ENCODE measurements at places on chromosomes 2 and 18.

- DNase-seq = no peak
Observed at GRCh38 chr2:143371616-143372015, 242.4 kb downstream of the ARHGAP15 start.

- DNase-seq = no peak
Observed at GRCh38 chr2:56297671-56298070, 113.9 kb downstream of the CCDC85A start.

DNA sequence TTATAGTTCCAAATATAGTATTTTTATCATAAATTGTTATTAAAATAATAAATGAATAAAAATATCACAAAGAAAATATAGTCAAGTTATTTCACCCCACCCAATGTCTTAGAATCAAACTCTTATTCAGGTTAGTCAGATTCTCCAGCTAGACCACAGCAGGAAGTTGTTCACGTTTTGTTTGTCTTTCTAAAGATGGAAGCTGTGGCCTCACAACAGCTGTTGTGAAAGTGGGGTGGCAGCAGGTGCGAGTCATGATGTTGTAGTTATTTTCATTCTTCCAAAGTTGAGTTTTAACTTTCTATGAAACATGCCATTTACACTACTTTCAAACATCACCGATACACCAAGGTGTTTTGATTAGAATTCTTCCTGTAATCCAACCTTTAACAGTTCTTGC, 272.9 kb downstream of the SLC8A1 start:
- DNase-seq = no peak

DNA sequence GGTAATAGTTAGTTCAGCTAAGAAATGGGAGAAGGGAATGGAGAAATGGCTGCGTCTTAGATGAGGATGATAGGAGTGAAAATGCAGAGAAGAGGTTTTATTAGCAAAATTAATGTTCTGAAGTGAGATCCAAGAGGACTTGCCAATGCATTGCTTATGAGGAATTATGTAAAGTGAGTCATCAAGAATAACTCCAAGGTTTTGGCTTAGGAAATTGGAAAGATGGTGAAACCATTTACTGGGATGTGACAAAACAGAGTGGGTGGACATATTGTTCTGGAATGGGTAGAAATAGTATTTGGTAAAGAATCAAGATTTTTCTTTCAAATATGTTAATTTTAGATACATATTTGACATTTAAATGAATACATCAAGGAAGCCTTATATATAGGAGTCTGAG, 306.6 kb upstream of the CYRIA start:
- DNase-seq = no peak

Measured in ureter (tissue), 1 donor.